ENCODE measurements at places on chromosomes 3 and 15.

- peak overlapping the region; percentile 77 for H3K4me3 ChIP-seq
- H3K36me3 ChIP-seq: no peaks in the 10 kb centered on the region
- H3K27ac ChIP-seq: peak overlapping the region; percentile 71
- peak; percentile 91 for DNase-seq
Measured at GRCh38 chr15:90184119-90184785, 16.9 kb upstream of the SEMA4B start.

- no peak overlapping the region for H3K27ac ChIP-seq
- DNase-seq: peak; percentile 12
- H3K36me3 ChIP-seq: no peaks in the 10 kb centered on the region
- H3K4me1 ChIP-seq: no peaks in the 10 kb centered on the region
Measured at GRCh38 chr15:93044301-93045190, 44.5 kb downstream of the RGMA start.

DNA sequence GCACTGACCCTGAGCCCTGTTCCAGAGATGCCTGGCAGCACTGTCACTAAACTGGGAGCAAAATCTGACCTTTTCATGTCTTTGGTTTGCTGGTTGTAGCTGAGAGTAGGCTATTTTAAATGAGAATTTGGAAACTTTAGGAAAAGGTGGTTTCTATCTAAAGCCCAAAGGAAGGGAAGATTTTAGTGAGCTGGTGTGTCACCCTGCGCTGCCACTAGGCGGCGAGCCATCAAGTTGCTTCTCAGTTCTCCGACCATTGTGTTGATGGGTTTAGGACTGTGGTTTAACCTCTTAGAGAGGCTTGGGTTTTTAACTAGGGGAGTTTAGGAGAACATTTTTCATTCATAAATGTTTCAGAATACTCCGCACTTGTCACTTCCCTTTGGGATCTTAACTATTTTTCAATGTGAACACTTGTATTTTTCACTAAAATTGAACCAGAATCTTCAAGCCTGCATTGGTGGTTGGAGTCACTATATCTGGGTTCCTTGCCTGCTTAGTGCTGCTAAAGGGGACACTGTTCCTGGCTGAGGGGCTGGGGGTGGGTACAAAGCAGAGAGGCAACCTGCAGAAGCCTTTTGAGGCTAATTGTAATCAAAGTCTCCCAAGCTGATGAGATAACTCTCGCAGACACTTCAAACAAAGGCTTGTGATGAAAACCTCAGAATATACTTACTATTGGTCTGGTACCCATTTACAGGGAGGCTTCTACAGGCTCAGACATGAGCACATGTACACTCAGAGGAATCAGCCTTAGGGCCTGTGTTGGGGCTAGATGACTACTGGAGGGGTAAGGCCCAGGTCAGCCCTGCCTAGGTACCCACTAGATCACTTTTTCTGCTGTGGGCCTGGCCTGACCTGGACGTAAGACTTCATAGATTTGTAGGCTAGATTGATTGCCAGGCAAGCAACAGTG lies 16.8 kb downstream of the EXOSC7 start:
- H3K36me3 ChIP-seq: peaks cover 4% of the 10 kb centered on the region
- H3K27ac ChIP-seq: peak overlapping the region; percentile 58
- H3K4me1 ChIP-seq: peaks cover 23% of the 10 kb centered on the region
- DNase-seq: no peak

GRCh38 chr3:156902916-156903315 lies 76.8 kb downstream of the LEKR1 start:
- H3K36me3 ChIP-seq: no peaks in the 10 kb centered on the region
- no peak overlapping the region for H3K27ac ChIP-seq
- no peaks in the 10 kb centered on the region for H3K27me3 ChIP-seq
- DNase-seq: no peak
- no peak overlapping the region for H3K4me3 ChIP-seq

- peaks cover 41% of the 10 kb centered on the region for H3K4me1 ChIP-seq
- no peaks in the 10 kb centered on the region for H3K36me3 ChIP-seq
- H3K27ac ChIP-seq: peak overlapping the region; percentile 80
- no peaks in the 10 kb centered on the region for H3K27me3 ChIP-seq
- DNase-seq: no peak
Measured at GRCh38 chr3:28746990-28747389, 398.4 kb upstream of the AZI2 start.

DNA sequence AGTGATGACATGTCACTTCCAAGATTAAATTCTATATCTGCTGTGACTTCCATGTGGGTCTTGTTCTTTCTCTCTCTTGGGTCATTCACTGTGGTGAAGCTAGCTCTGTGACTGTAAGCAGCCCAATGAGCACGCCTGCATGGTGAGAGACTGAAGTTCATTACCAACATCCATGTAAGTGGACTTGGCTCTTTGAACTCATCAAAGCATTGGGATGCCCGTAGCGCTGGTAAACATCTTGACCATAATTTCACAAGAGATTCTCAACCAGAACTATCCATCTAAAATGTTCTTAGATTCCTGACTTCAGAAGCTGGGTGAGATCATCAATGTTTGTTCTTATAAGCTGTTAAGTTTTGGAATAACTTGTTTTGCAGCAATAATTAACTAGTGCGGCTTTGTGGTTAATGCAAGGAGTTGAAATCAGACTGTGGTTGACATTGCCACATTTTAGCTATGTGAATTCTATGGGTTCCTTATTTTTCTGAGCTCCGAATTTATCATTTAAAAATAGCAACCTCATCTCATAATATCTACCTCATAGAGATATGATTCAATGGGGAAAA lies 31.6 kb upstream of the LRRC3B start:
- no peak for DNase-seq
- no peaks in the 10 kb centered on the region for H3K4me1 ChIP-seq
- no peaks in the 10 kb centered on the region for H3K27me3 ChIP-seq
- no peak overlapping the region for H3K4me3 ChIP-seq
- no peaks in the 10 kb centered on the region for H3K36me3 ChIP-seq

DNA sequence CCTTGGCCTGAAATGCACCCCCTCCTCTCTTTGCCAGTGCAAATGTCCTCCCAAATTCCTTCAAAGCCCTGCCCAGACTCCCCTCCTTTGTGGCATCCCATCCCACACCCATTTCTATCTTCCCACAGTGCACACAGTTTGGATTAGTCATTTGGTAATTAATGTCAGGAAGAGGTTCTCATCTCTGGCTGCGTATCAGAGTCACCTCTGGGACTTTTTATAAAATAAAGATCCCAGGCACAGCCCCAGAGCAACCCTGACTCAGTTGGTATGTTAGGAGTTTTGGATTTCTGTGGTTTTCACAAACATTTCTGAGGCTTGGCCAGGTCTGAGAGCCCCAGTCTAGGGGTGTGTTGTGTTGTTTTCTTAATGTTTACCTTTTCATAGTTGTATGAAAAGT lies 41.6 kb downstream of the C3orf20 start:
- no peak overlapping the region for H3K4me3 ChIP-seq
- no peaks in the 10 kb centered on the region for H3K4me1 ChIP-seq
- H3K27me3 ChIP-seq: no peaks in the 10 kb centered on the region
- no peak overlapping the region for H3K27ac ChIP-seq
- no peak for DNase-seq

GRCh38 chr3:52524258-52524751 lies 9.4 kb downstream of the NT5DC2 start:
- H3K36me3 ChIP-seq: peaks cover 5% of the 10 kb centered on the region
- H3K4me3 ChIP-seq: no peak overlapping the region
- H3K4me1 ChIP-seq: no peaks in the 10 kb centered on the region
- H3K27ac ChIP-seq: peak overlapping the region; percentile 63

- H3K27ac ChIP-seq: no peak overlapping the region
- no peaks in the 10 kb centered on the region for H3K4me1 ChIP-seq
- DNase-seq: no peak
- no peaks in the 10 kb centered on the region for H3K27me3 ChIP-seq
- no peaks in the 10 kb centered on the region for H3K36me3 ChIP-seq
Measured at GRCh38 chr3:9077029-9077428, 113.8 kb upstream of the RAD18 start.

DNA sequence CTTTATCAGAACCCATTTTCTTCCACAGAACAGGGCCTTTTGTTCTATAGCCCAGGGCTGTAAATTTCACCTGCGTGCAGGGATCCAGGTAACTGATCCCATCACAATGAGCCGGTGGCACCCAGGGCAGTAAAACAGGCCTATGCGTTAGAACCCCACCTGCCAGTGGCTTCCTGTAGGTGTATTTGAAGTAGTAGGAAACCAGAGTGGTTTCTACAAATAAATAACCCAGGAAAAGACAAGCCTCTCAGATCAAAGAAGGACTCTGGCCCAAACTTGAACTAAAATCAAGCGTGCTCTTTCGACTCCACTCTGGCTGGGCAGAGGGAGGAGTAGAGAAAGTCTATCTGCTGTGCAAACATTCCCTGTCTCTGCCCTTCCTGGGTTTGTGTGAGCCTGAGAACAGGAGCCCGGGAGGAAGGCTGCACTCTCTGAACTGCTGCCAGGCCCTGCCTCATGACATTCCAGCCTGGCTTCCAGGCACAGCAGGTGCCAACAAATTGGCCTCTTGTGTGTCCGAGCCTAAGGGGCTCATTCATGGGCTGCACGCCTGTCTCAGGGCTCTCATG lies 77.7 kb downstream of the CEMIP start:
- no peak overlapping the region for H3K27ac ChIP-seq
- no peaks in the 10 kb centered on the region for H3K36me3 ChIP-seq
- no peak overlapping the region for H3K4me3 ChIP-seq
- DNase-seq: no peak
- H3K27me3 ChIP-seq: no peaks in the 10 kb centered on the region

GRCh38 chr3:15287565-15288330 lies 44.6 kb downstream of the SH3BP5 start:
- no peaks in the 10 kb centered on the region for H3K36me3 ChIP-seq
- H3K27ac ChIP-seq: peak overlapping the region; percentile 27
- peaks cover 22% of the 10 kb centered on the region for H3K4me1 ChIP-seq
- peak; percentile 82 for DNase-seq
- no peaks in the 10 kb centered on the region for H3K27me3 ChIP-seq

DNA sequence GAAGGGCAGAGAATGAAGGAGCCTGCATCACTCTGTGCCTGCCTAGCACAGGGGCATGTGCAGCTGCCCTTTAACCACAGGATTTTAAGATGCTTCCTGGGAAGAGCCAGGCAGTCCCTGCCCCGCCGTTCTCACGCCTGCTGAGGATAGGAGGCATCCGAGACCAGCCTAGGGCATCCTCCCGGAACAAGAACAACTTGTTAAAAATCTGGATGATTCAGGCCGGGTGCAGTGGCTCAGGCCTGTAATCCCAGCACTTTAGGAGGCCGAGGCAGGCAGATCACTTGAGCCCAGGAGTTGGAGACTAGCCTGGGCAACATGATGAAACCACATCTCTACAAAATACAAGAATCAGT lies 15.2 kb downstream of the NRROS start:
- H3K36me3 ChIP-seq: no peaks in the 10 kb centered on the region
- H3K4me1 ChIP-seq: no peaks in the 10 kb centered on the region
- H3K27ac ChIP-seq: no peak overlapping the region
- H3K4me3 ChIP-seq: no peak overlapping the region
- no peak for DNase-seq
- no peaks in the 10 kb centered on the region for H3K27me3 ChIP-seq

GRCh38 chr3:181326637-181327223 lies 337.2 kb upstream of the DNAJC19 start:
- no peak for DNase-seq
- H3K36me3 ChIP-seq: no peaks in the 10 kb centered on the region
- no peaks in the 10 kb centered on the region for H3K4me1 ChIP-seq
- H3K27me3 ChIP-seq: no peaks in the 10 kb centered on the region
- no peak overlapping the region for H3K27ac ChIP-seq
- no peak overlapping the region for H3K4me3 ChIP-seq

- DNase-seq: no peak
- H3K27ac ChIP-seq: no peak overlapping the region
- H3K4me3 ChIP-seq: no peak overlapping the region
- H3K27me3 ChIP-seq: peaks cover 2% of the 10 kb centered on the region
- H3K4me1 ChIP-seq: no peaks in the 10 kb centered on the region
- no peaks in the 10 kb centered on the region for H3K36me3 ChIP-seq
Measured at GRCh38 chr3:10502185-10502880, 3.1 kb downstream of the ATP2B2 start.

- H3K4me3 ChIP-seq: no peak overlapping the region
- no peaks in the 10 kb centered on the region for H3K36me3 ChIP-seq
- DNase-seq: no peak
- H3K27me3 ChIP-seq: peaks cover 8% of the 10 kb centered on the region
- no peaks in the 10 kb centered on the region for H3K4me1 ChIP-seq
Measured at GRCh38 chr15:60161704-60162103, 157.6 kb downstream of the FOXB1 start.

GRCh38 chr3:47427866-47428265 lies 47.0 kb downstream of the PTPN23 start:
- DNase-seq: peak; percentile 9
- H3K4me3 ChIP-seq: no peak overlapping the region
- no peaks in the 10 kb centered on the region for H3K27me3 ChIP-seq
- H3K4me1 ChIP-seq: no peaks in the 10 kb centered on the region

DNA sequence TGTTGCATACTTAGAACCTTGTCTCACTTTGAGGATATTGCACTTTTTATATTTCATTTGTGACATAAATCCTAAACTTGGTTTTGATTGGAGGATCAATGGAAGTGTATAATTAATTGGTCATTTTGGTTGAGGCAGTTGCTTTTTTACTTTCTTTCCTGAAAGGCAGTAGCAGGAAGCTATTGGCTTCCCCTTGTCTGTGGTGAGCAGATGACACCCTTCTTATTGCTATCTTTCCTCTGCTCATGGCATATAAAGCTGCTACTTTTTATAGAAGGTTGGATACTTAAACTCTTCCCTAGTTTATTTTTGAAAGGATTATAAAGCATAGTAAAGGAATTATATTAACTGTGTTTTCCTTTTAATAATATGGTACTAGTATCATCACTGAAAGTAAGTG lies 28.6 kb downstream of the FAM98B start:
- no peak overlapping the region for H3K4me3 ChIP-seq
- no peak for DNase-seq
- H3K4me1 ChIP-seq: no peaks in the 10 kb centered on the region
- no peak overlapping the region for H3K27ac ChIP-seq
- peaks cover 5% of the 10 kb centered on the region for H3K36me3 ChIP-seq
- H3K27me3 ChIP-seq: no peaks in the 10 kb centered on the region

GRCh38 chr3:13277196-13277813 lies 142.8 kb downstream of the NUP210 start:
- H3K4me1 ChIP-seq: peaks cover 8% of the 10 kb centered on the region
- H3K4me3 ChIP-seq: no peak overlapping the region
- no peak for DNase-seq
- H3K27me3 ChIP-seq: no peaks in the 10 kb centered on the region
- H3K36me3 ChIP-seq: no peaks in the 10 kb centered on the region

GRCh38 chr3:70010346-70010745 lies 10.8 kb downstream of the SAMMSON start:
- DNase-seq: no peak
- H3K27me3 ChIP-seq: no peaks in the 10 kb centered on the region
- no peaks in the 10 kb centered on the region for H3K4me1 ChIP-seq
- no peak overlapping the region for H3K27ac ChIP-seq
- H3K4me3 ChIP-seq: no peak overlapping the region
- no peaks in the 10 kb centered on the region for H3K36me3 ChIP-seq
